ENCODE measurements at places on chromosomes 3 and 15.

DNA sequence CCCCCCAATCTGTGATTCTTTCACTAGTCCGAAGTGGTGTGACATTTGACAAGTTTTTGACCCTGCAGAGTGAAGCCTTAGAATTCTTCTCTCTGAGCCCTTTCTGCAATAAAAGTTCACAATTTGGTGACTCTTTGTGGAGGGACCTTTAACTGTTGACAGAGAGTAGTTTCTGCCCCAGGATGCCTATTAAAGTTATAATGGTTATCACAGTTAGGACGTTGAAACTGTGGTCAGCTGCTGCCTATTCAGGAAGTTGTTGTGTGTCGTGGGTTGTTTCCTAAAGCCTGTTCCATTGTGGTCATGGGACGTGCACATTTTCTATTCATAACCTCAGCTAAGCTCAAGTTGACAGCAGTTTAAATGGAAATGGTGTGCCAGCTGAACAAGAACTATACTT, 274.5 kb downstream of the NEK10 start:
- DNase-seq, result no peak

DNA sequence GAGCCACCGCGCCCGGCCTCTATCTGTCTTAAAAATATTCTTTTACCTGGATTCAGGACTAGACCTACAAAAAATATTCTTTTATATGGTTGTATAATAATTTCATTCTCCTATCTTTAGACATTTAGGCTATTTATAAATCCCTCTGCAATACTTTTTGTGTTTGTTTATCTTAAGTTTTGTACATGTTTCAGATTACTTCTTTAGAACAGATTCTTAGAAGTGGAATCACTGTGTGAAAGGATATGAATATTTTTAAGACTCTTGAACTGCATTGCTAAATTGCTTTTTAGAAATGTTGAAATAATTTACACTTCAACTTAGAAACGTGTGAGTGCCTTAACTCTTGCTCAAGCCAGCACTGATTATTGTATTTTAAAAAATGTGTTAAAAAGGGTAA, 131.3 kb upstream of the PTX3 start:
- DNase-seq, result no peak

DNA sequence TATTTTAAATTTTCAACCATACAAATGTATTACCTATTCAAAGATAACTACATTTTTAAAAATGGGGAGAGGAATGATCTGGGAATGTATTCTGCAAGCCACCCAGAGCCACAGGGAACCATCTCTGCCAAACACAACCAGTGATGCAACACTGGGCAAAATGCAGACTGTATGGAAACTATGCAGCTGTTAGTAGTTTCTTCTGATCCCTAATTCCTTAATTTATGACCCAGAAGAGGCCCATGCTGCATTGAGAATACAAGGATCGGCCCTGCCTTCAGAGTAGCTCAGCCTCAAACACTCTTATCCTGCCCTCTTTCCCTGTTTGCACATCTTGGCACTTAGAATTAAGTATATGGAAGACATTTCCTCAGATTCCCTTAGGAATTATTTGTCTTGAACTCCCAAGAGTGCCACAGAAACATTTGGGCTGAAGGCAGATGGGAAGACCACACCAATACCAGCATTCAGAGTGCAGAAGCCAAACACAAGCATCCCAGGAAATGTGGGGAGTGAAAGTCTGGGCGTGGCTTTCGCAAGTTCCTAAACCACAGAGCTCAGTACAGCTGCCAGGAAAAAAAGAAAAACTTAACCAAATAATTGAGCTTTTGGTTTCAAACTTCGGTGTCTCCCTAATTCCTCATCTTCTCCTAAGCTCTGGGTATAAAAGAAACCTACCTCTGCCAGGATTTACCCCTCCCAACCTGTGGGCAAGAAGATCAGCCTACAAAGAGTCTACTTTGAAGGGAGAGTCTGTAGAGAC, 5.3 kb downstream of the SNUPN start:
- DNase-seq, result peak; percentile 81

GRCh38 chr3:123881771-123882170, 2.4 kb downstream of the MYLK start:
- no peak for DNase-seq

GRCh38 chr3:23166276-23166675, 36.9 kb upstream of the UBE2E2 start:
- DNase-seq, result no peak

DNA sequence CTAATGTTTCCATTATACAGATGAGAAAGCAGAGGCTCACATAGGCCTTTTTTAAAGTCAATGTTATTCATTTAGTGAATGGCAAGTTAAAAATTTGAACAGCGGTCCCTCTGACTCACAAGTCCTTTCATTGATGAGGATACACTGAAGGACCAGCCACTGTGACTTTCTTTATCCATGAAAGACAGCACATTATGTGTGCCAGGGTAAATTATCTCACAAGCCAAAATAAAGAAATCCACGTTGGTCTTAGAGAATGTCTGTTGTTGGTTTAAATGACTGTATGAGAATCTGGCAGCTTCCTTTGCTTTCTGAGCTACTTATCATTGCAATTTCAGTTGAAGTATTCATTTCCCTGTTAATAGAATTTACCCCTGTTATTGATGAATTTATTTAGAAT, 485.1 kb downstream of the TBL1XR1 start:
- no peak for DNase-seq

GRCh38 chr3:46987319-46987742, 7.9 kb downstream of the NBEAL2 start:
- DNase-seq, result no peak

DNA sequence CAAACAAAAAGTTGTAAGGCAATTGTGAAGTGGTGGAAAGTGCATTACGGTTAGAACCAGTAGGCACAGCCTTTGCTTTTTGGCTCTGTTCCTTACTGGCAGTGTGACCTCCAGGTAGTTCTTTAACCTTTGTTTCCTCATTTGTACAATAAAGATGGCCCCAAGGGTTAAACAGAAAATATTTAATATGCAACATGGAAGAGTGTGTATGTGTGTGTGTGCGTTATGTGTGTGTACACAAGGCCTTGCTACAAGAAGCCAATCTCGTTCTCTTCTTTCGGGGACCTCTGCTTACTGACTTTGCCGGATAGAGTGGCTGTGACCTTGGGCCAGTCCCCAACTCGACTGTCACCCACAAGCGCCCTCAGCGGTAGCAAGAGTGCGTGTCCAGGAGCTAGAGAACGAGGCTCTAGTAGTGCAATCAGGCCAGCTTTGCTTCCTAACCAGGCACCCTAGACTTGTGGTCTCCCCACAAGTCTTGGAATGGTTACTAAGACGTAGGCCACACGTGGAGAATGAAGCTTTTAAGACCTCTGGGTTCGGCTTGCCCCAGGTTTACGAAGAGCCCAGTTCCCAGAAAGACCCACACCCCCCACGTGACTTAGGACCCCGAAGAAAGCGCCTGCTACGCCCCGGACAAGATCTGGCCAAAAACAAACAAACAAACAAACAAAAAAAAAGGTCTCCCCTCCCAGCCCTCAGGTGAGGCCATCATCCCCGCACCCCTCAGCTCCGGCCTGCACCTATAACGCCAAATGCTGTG, 593 bp downstream of the CIAO2A start:
- peak; percentile 54 for DNase-seq

DNA sequence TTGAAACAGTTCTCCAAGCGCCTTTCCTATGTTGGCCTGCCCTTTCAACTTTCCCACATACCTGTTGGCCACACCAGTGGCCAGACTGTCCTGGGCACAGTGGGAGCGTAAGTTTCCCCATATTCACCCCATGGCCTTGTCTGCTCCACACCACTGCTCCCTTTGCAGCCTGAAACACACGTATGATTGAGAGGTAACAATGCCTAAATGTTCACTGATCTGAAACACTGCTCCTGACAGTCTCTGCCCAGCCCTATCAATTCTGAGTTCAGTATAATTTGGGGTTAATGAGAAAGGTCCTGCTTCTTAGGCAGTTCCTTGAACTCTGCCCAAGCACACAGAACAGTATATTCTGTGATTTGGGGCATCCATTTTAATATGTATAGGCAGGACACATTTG, 52.2 kb downstream of the ANXA2 start:
- no peak for DNase-seq

GRCh38 chr15:32106401-32107381, 76.4 kb downstream of the CHRNA7 start:
- no peak for DNase-seq

DNA sequence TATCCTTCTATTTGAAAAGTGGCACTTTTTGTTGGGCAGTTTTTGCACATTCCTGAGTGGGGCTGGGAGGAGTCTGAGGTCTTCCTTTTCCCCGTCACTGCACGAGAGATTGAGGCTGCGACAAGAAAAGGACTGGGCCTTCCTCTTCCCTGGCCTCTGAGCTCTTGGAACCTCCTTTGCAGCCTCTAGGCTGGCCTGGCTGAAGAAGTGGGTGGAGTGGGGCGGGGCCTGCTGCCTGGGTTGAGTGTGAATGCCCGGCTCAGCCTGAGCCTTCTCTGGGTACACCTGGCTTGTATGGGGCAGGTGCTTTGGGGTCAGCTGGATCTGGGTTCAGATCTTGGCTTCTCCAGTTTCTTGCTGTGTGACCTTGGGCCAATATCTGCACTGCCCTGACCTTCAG, 43.1 kb downstream of the PLXNA1 start:
- DNase-seq, result no peak

GRCh38 chr15:64630396-64631107, 144.8 kb downstream of the RBPMS2 start:
- DNase-seq, result no peak

DNA sequence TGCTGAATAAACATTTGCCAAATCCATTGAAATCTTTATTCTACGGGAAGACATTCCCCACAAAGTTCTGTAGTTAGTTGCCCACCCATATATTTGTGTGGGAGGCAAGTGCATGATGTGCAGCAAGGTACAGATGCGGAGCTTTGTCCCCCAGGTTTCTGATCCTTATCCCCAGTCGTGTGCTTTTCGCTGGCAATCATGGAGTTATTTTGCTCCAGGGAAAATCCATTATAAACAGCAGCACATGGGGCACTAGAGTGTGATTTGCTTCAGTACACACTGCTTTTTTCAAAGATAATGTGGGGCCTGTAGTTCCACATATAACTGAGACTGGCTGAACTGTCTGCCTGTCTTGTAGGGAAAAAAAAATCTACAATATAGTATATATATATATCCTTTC, 132.1 kb downstream of the FEZF2 start:
- no peak for DNase-seq

GRCh38 chr3:114122027-114122709, 56.7 kb downstream of the DRD3 start:
- peak; percentile 63 for DNase-seq

DNA sequence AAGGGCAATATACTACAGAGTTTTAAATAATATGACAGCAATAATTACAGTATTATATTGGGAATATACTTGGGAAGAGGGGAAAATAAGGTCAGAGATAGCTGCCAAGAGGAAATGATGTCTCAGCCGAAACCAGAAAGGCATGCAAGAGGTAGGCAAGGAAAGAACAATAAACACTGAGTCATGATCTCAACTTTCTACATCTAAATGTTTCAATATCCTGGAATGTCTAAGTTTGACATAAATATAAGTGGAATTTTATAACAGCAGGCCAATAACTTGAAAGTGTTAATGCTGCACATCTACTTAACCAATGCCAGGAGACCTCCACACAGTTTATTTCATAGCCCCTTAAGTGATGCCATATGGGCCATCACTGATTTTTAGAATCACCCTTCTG, 99.8 kb upstream of the CPNE4 start:
- peak; percentile 67 for DNase-seq

- peak; percentile 35 for DNase-seq
These were observed 730 bp downstream of the SPRED1 start for GRCh38 chr15:38253351-38253781.

DNA sequence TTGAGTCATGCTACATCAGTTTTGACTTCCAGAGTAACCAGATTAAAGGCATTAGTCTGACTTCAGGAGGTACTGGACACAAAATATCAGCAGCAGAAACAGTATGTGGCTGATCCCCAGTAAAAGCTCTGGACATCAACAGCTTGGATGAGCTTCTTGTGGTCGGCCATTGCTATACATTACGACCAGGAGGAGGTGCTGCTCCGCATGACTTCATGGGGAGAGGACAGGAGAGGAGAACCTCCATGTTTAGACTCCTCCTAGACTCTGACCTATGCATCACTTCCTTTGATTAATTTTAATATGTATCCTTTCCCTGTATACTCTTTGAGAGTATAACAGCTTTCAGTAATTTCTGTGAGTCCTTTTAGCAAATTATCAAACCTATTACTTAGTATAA, 285.6 kb upstream of the ARHGEF26 start:
- no peak for DNase-seq

DNA sequence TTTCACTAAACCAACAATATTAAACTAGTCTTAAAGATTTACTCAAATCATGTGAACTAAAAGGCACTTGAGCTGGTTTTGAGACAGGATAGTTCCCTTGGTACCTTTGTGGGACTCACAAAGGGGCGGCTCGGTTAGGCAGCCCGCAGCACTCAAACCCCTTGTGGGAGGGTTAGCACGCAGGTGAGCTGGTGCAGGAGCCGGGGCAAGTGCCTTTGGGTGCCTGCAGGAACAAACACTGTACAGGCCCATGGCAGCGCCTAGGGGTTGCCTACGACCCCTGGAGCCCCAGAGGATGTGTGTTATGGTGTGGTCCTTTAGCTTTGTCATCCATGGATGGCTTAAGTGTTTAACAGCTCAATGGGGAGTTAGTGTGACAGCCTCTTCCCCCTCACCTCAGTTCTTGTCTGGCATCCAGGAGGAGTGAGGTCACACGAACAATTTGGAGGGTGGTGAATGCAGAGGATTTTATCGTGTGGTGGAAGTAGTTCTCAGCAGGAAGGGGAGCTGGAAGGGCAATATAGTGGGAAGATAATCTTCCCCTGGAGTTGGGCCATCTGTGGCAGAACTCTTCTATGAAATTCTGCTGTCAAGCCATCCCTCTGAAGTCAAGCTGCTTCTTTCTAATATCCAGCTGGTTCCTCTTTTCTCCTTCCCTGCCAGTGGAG, 470.9 kb downstream of the RBMS3 start:
- no peak for DNase-seq

DNA sequence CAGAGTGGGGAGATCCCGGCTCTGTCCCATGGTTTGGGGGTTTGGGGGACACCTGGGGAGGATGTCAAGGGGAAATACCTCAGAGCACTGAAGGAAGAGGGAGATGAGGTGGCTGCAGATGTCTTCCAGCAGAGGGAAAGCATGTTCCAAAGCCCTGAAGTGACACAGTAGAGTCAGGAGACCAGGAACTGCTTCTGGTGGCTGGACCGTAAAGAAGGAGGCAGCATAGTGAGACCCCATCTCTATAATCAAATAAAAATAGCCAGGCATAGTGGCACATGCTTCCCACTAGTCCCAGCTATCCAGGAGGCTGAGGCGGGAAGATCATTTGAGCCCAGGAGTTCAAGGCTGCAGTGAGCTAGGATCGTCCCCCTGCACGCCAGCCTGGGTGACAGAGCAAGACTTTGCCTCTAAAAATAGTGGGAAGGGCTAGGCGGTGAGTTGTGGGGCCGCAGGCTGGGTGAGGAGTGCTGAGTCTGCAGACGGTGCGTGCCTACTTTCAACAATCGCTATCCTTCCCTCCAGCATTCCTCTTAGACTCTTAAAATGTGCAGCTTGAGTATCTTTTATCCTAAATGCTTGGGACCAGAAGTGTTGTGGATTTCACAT, 26.2 kb downstream of the HES1 start:
- no peak for DNase-seq

Data from GM03348 (cell line).